ENCODE measurements at places on chromosomes 4 and X.

DNA sequence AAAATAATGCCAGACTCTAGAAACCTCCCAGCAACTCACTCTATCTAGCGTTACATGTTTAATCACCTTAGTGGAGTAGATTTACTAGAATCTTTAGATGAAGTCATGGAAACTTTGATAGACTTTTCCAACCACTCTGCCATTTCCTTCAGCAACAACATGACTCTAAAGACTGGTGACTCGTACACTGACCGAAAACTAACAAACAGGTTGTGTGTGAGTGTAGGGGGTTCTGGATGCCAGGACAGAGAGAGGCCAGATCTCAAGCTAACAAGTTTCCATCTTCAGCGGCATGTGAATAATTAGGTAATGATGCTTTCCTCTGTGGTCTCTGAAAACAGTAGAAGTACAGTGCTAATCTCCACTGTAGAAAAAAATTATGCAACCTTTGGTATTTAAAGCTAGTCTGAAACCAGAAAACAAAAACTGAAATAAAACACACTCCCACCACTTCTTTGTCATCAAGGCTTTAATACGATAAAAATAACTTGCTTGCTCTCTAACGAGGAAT, 286.4 kb downstream of the PRDM5 start:
- no peak for DNase-seq

GRCh38 chr4:156939801-156940200, 31.8 kb downstream of the PDGFC start:
- no peak for DNase-seq

- DNase-seq: no peak
Observed at GRCh38 chr4:22389240-22389870, 126.5 kb downstream of the ADGRA3 start.

DNA sequence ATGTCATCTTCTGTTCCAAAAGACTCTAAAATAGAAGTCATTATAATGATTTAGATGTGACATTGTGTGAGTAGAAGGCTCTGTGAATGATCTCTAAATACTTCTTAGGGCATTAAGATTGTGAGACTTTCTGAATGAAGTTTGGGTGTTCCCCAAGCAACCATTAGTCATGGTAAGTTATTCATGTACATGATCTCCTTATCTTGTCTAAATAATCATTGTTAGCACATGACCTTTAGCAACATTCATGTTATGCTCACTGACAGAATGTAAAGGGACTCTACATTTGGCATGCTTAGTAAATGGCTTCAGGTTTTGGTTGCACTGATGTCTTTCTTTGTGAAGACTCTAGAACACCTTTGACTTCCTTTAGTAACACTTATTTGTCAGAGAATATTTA, 140.8 kb upstream of the AGA start:
- no peak for DNase-seq

DNA sequence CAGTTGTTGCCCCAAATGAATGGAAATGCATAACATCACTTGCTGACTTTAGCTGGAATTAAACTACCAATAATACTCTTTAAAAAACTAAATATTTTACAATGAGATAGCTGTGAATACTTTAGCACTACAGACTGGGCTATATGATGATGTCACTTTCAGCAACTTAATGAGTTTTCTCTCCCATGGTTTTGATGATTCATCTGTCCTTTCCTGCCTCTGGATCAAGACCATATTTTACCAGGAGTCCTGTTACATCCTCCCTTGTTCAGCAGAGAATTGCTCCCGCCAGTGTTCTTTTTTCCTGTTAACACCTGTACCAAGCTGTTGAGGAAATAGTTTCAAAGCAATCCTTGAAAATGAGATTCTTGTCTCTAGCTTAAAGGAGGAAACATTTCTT, 543.0 kb downstream of the SPRY1 start:
- no peak for DNase-seq

DNA sequence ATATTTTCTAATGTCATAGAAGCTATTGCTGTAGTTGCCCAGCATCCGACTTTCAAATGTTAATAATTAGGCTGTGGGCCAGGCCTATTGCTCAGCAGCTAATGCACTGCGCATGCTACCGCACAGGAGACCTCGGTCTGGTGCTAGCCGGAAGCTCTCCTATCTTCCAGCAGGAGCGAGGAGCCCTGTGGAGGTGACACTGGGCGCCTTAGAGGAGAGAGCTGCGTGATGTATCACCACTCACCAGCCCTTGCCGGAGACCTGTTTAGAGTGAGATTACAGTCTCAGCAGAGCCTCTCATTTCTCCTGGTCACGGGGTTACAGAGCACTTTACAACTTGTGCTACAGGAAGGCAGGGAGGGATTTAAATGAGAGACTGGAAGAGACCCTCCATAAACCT, 31.1 kb upstream of the MID1IP1 start:
- no peak for DNase-seq

- DNase-seq: no peak
Observed at GRCh38 chr4:170025523-170026252, 507 bp downstream of the MFAP3L start.

DNA sequence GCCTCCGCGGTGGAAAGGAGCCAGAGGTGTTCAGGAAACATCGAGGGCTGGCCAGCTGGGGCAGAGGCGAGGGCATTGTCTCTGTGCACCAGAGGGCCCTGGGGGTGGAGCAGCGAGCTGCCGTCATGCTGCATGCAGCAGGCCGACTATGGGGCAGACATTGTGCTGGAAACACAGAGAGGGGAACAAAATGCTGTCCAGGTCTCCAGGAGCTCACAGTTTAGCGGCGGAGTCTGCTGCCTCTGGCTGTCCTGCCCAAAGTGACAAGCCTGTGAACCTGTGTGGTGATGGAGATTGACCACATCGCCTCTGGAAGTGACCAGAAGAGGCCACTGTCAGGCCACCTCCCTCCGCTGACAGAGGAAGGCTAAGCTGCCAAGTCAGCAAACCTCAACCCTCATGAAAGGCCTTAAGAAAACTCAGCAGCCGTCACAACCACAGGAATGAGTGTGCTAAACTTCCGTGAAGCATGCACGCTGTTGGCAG, 20.1 kb upstream of the SASH3 start:
- no peak for DNase-seq

- DNase-seq: no peak
Observed at GRCh38 chr4:106323119-106323518, 6.8 kb downstream of the AIMP1 start.

Measured in stimulated activated CD8-positive, alpha-beta memory T cell treated with anti-CD3 and anti-CD28 coated beads, Interleukin-4, amount 100 ng/mL, for 1 hour (primary cell).